Mucosa of descending colon (tissue), 3 donors: ENCODE measurements at places on chromosomes 2 and 18.
A peak's percentile ranks its signal among the peaks of the same experiment; 100 is the strongest.

GRCh38 chr2:96340493-96341414 is 5.2 kb downstream of the NCAPH start:
- DNase-seq = no peak

DNA sequence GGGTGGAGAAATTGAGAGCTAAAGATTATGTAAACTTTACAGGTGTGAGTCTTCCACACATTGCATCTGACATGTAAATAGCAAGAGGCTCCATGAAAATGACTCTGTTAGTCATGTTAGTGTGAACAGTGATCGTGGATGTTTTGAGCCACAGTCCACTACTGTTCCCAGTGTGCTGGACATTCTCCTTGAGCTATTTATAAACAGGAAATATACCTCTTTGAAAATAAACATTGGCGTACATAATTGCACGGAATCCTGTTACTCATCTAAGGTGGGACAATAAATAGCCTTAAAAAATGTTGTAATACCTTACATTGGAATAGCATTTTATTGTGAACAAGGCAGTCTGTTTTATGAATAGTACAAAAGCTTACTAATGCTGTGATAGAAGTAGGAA is 37.0 kb downstream of the LIMS1 start:
- no peak for DNase-seq

DNA sequence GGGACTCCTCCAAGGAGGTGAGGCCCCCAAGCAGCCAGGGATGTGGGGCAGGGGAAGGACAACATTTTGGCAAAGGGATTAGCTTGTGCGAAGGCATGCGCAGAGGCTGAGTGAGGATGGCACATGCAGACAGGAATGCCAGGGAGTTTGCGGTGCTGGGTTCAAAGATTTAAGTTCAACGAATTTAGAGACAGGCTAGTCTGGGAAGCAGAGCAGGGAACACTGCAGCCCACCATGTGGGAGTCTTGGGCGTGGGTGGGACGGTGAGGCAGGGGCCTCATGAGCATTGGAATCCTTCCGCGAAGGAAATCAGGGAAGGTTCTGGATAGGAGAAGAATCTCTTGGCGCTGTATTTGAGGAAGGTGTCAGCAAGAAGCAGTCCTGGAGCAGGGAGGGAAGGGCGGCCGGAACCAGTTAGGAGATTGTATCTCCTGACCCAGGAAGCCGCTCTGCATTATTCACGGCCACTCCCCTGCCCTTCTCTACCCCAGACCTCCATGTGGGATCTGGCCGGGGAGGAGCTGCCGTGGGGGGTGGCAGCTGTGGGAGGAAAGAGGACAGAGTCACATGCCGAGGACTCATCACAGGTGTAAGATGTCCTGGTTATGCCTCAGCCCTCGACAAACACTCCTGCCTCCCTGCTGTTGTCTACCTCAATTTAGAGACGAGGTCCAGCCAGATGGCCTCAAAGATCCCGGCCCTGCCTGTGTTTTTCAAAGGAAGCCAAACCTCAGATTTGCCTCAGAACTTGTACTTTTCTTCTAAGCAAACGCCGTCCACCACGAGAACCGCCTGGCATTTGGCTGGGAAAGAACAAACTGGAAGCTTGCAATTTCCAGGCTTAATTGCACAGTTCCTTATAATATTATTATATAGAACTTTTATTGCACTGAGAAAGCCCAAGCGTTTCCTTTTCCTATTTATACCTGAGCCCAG is 123.7 kb upstream of the SMAD2 start:
- peak; percentile 77 for DNase-seq

- no peak for DNase-seq
Measured at GRCh38 chr2:1907849-1908533, 163.7 kb upstream of the PXDN start.

DNA sequence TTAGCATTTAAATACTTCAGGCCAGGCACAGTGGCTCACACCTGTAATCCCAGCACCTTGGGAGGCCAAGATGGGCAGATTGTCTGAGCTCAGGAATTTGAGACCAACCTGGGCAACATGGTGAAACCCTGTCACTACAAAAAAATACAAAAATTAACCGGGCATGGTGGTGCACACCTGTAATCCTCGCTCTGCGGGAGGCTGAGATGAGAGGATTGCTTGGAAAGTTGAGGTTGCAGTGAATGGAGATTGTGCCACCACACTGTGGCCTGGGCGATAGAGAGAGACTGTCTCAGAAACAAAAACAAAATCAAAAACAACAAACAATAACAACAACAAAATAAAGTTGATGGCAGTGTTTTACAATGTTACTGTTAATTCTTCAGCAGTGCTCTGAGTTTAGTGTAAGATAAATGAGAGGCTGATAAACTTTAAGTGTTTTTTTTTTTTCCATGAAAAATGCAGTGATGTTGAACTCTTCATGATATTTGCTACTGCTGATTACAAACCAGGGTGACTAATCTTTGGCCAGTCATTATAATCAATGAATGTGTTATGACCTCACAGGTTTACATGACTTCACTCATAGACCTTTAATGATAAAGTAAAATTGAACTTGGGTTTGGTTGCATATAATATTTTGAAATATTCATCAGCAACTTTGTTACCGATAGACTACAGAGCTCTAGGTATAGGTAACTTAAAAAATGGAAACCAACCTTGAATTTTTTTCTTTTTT is 2.5 kb downstream of the ITGAV start:
- DNase-seq = no peak

- DNase-seq = no peak
Measured at GRCh38 chr2:85974390-85974789, 85.6 kb upstream of the ST3GAL5 start.

DNA sequence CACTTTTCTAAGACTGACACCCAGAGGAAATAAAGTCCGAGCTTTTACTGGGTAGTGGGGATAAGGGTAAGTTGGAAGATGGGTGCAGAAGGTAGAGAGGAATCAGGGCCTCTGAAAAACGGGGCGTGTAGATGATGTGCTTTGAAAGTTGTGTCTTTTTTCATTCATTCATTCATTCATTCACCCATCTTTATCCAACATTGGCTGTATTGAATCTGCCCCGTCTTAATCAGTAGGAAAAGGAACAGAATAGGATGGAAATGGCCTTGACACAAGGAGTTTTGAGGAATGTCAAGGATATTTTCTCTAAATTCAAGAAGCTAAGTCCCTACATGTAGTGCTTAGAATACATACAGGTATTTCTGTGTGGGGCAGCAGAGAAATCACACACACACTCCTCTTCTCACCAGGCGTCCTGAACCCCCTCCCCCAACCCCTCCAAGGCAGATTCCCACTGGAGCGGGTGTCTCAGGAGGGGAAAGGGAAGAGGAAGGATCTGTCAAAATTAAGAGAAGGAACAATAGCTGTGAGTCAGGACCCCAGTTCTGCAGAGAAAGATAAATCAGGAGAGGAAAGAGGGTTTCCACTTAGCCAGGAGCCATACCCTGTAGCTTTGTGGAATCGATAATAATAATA is 13.9 kb downstream of the DYSF start:
- no peak for DNase-seq

- no peak for DNase-seq
Measured at GRCh38 chr18:7157760-7158159, 40.2 kb upstream of the LAMA1 start.

DNA sequence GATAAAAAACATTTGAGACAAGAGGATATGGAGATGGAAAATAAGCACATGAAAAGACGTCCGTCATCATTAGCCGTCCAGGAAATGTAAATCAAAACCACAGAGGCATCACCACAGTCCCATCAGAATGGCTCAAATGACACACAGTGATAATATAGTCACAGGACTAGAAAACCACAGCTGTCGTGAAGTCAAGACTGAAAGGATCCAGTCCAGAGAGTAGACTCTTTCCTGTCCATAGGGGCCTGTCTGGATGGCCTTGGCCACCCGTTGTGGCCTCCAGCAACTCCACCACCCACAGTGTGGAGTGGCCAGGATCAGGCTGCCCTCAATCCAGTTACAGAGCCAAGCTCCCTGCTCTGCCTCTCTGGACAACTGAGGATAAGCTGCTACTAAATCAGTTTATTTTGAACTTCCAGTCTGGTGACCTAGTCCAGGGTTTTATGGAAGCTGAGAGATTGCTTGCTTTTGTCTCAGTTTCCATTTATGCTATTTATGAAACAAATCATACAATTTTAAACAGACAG is 60.4 kb downstream of the RHOB start:
- no peak for DNase-seq
